Esophagus muscularis mucosa (tissue), 4 donors: ENCODE measurements at places on chromosomes 6 and 20. TPM values are rescaled to one million over a fixed set of nuclear protein-coding genes. Genes with fewer than 3 reads are reported as not detected.

PDYN gene
- total RNA-seq, result not detected

RUNX2 gene
- 1.0 TPM for total RNA-seq

SCUBE3 gene
- total RNA-seq, result 8.8 TPM

BHLHE23 gene
- not detected for total RNA-seq

GGTLC1 gene
- not detected for total RNA-seq

PPP1R3G gene
- 3.3 TPM for total RNA-seq

SLC52A3 gene
- total RNA-seq, result 2.2 TPM

CASS4 gene
- 4.1 TPM for total RNA-seq

PSMB1 gene
- total RNA-seq, result 213 TPM

TGM3 gene
- not detected for total RNA-seq

BPIFB2 gene
- total RNA-seq, result not detected

OLIG3 gene
- not detected for total RNA-seq

DCDC2 gene
- not detected for total RNA-seq

PRPF6 gene
- total RNA-seq, result 64.9 TPM

SMPDL3A gene
- total RNA-seq, result 6.6 TPM

TMEM239 gene
- not detected for total RNA-seq

SIRPB2 gene
- total RNA-seq, result 8.1 TPM

PGK2 gene
- total RNA-seq, result not detected

EFCAB8 gene
- not detected for total RNA-seq

SLC17A2 gene
- total RNA-seq, result not detected

B3GALT4 gene
- total RNA-seq, result 23.7 TPM

FOXQ1 gene
- 4.4 TPM for total RNA-seq

C6orf15 gene
- total RNA-seq, result not detected

RIPOR3 gene
- total RNA-seq, result 15.8 TPM

PYGB gene
- total RNA-seq, result 398 TPM

ARMH2 gene
- not detected for total RNA-seq

SFT2D1 gene
- 28.0 TPM for total RNA-seq

HTR1B gene
- 2.6 TPM for total RNA-seq

RNF182 gene
- 0.50 TPM for total RNA-seq

RHAG gene
- not detected for total RNA-seq

ZC3H12D gene
- 5.8 TPM for total RNA-seq

CEP57L1 gene
- 19.9 TPM for total RNA-seq

CCN6 gene
- total RNA-seq, result not detected

NOX3 gene
- not detected for total RNA-seq

THBS2 gene
- total RNA-seq, result 36.4 TPM

FAM217A gene
- not detected for total RNA-seq

PRKN gene
- total RNA-seq, result 10.3 TPM

TFAP2D gene
- total RNA-seq, result not detected

HSPA1L gene
- total RNA-seq, result 2.2 TPM

BPI gene
- total RNA-seq, result not detected

POLH gene
- total RNA-seq, result 6.2 TPM

ACTL10 gene
- 2.5 TPM for total RNA-seq

CAPN11 gene
- not detected for total RNA-seq

PRR18 gene
- not detected for total RNA-seq

NOP56 gene
- total RNA-seq, result 96.4 TPM

TP53TG5 gene
- total RNA-seq, result not detected

TREM2 gene
- total RNA-seq, result 1.6 TPM

CNR1 gene
- total RNA-seq, result 7.1 TPM

ADGRF4 gene
- 0.42 TPM for total RNA-seq

FABP7 gene
- total RNA-seq, result not detected

ZNF831 gene
- 0.34 TPM for total RNA-seq

FAM184A gene
- total RNA-seq, result 7.6 TPM

C20orf141 gene
- total RNA-seq, result not detected

SNAP25 gene
- 3.6 TPM for total RNA-seq

LY6G6C gene
- total RNA-seq, result not detected

NOTCH4 gene
- 30.6 TPM for total RNA-seq

ADGB gene
- not detected for total RNA-seq
